NCI-H1930 (cell line): ENCODE measurements at places on chromosomes 3 and 15.

- DNase-seq: no peak
Measured at GRCh38 chr3:118213892-118214291, 820.8 kb downstream of the IGSF11 start.

GRCh38 chr3:129254536-129255230, 5.3 kb downstream of the COPG1 start:
- no peak for DNase-seq

DNA sequence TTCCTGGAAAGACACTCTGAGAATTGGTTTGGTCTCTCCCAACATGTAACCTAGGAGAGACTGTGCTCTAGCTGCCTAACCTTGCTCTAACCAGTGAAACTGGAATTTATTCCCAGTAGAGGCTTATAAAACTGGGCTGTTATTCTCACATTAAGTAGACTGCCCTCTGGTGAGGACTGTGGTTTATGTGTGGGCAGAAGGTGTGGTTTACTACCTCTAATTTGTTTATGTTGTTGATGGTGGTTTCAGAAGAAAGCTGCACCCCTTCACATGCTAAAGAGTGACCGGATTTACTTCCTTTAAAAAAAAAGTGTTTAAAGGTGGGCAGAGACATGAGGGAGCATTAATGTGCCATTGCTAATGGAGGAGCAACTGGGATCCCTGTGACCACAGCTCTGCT, 273.2 kb downstream of the MECOM start:
- DNase-seq: no peak

DNA sequence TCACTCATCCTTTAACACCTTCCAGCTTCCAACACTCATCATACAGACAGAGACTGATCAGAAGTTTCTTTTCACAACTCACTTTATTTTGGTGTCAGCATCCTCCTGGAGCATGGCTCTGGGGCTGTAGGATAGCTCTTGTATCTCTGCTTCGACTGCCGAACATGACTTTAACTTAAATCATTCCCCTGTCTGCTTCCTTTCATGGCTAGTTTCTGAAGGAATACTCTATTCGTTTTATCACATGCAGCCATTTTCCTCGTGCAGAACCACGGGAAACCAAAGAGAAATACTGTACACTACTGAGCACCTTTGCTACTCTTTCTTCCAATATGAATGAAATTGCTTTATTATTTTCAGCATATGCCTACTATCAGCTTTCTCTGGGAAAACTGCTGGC, 2.1 kb upstream of the TMOD2 start:
- no peak for DNase-seq

GRCh38 chr15:90750186-90750585, 33.0 kb downstream of the BLM start:
- DNase-seq: no peak

DNA sequence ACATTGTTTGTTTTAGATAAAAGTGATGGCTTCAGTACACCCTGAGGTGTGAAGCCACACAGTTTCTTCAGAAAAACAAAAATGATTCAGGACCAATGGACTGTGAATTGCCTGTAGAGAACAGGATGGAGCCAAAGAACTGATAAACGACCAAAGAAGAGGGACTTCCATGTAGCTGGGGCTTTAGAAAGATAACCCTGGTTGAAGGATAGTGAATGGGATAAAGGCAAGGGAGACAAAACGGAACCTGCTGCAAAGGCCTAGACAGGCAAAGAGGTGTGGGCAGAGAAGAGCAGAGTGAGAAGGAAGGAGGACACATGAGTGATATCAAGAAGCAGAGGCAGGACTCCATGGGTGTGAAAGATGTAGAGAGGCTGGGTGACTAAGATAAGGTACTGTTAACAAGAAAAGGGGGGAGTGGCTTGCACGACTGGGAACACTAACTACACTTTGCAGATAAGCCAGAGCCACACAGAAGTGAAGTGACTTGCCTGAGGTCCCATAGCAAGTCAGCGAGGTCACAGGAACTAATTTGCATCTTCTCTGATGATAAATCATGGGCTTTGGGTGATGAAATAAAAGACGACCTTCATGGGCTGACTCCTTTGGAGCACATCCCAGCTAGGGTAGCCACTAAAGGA, 44.3 kb downstream of the RAB6B start:
- DNase-seq: no peak
